ENCODE measurements at places on chromosomes 1 and 21.

GRCh38 chr1:110112656-110113055, 413 bp downstream of the UBL4B start:
- DNase-seq: no peak

DNA sequence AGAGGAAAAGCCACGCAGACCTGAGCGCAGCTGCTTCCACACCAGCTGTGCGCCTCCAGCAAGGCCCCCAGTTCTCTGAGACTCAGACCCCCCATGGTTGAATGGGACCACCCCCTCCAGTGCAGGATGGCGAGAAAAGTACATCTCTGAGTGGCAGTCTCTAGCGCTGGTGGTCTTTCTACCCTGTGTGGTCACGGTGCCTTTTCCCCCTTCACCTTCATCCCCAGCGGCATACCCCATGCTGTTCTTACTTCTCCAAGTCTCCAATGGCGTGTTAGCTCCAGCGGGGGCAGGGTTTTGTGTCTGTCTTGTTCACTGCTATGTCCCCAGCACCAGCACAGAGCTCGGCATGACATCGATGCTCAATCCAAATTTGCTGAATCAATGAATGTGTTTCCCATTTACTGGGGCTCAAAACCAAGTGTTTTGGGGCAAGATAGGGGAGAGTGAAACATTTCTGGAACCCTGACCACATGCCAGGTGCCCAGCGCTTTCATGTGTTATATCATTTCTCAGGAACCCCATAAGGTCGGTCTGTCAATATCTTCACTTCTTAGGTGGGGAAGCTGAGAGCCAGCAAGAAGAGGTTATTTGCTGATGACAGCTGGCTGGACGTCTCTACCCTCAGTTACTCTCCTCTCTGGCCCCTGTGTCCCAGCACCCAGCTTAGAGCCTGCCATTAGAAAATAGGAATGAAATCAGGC, 959 bp upstream of the SDC3 start:
- no peak for DNase-seq

- DNase-seq: no peak
Measured at GRCh38 chr1:89746424-89747149, 74.2 kb upstream of the LRRC8D start.

- DNase-seq: no peak
Measured at GRCh38 chr1:178048426-178048825, 45.5 kb upstream of the RASAL2 start.

GRCh38 chr1:208584167-208584755, 340.1 kb upstream of the PLXNA2 start:
- no peak for DNase-seq

GRCh38 chr1:187374082-187374481, 545.3 kb downstream of the PLA2G4A start:
- no peak for DNase-seq

- DNase-seq: no peak
Measured at GRCh38 chr21:44965251-44966022, 25.6 kb downstream of the SLX9 start.

DNA sequence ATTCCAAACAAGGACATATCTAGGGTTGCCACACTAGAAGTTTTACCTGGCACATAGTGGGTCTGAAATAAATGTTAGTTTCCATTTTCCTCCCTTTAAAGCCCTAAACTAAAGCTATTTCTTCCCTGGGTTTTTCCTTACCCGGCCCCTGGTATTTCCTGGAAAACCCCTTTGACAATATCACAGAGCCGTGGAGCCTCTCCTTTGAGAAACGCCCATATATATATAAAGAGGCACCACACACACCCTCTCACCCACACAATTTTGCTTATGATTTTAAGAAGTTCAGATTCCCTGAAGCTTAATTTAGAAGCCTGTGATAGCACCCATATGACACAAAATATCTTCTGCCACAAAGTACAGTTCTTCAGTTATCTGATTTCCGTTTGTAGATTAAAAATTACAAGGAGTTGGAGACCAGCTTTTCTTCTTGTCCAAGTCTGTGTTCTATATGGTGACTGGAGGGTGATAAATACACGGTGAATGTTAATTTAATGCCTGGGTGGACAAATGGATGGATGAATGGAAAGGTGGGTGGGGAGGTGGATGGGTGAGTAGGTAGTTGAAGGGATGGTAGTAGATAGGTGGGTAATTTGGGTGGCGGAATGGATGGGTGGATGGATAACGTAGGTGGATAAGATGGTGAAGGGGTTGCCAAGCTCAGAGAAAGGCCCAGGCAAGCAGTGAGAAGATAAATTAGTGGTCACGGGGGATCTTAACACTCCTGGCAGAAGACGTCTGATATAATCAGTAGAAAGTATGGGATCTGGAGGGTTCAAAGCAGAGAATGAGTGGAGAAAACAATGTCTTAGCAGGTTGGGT, 154.4 kb upstream of the FGGY start:
- no peak for DNase-seq

- DNase-seq: no peak
Measured at GRCh38 chr1:188169971-188170370, 1341.2 kb downstream of the PLA2G4A start.

DNA sequence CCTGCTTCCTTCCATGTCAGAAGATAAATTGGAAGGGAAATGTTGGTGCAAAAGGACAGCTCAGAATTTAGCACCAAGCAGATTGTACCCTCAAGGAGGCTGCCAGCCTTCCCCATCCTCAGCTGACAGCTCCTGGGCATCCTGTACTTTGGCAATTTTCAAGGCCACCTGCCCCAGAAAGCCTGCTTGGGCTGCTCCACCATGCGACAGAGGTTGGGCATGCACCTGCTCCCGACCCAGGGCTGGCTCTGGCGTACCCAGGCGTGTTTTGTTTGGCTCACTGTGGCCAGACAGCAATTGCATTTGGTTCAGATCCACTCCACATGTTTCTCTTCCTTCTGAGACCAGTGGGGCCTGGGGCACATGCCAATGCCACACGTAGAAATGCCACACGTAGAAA, 547.8 kb downstream of the NPHP4 start:
- DNase-seq: no peak

DNA sequence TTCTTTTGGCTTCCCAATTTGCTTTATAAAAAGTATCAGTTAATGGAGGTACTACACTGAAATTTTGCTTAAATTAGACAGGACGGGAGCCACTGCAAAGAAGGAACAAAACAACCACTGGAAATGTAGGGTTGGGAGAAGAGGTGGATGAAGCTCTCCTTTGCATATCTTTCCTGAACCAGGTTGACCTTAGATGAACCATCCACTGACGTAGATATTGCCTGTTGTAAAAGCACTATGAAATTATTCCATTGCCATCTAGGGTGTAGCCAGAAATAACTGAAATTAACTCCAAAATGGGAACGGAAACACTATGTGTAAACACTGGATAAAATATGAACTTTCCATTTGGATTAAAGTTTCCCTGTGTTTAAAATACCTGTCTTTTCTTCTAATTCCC, 1.2 kb upstream of the ABL2 start:
- DNase-seq: no peak

DNA sequence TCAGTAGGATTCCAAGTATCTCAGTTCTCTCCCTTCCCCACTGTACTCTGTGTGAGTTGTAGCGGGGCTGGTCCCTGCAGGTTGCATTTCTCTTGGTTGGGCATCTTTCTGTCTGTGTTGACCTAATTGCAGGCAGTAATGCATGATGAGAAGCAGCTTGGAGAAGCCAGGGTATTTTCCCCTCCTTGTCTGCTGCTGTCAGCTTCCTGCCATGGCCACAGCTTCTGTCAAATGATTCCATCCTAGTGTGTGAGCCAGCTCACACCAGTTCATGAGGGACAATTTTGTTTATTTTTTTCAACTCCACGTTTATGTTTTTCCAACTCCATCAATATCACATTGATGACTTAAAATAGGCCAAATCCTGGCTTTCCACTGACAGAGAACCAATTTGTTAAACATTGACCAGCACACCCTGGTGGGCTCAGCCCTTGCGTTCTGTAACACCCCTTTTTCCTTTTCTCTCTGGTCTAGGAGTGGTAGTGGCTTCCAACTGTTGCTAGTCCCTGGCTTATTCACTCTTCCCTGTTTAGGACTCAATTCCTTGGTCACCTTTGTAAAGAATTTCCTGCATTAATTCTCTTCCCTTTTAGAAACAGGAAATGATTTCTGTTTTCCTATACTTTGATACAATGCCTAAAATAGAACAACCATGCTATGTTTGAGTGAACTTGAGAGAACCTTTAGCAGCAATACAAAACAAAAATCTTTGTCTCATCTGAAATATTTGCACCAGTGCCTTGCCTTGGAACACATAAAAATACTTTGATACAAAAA, 44.9 kb upstream of the APOBEC4 start:
- DNase-seq: no peak

- DNase-seq: no peak
Measured at GRCh38 chr1:165828669-165829329, 1.4 kb downstream of the UCK2 start.

DNA sequence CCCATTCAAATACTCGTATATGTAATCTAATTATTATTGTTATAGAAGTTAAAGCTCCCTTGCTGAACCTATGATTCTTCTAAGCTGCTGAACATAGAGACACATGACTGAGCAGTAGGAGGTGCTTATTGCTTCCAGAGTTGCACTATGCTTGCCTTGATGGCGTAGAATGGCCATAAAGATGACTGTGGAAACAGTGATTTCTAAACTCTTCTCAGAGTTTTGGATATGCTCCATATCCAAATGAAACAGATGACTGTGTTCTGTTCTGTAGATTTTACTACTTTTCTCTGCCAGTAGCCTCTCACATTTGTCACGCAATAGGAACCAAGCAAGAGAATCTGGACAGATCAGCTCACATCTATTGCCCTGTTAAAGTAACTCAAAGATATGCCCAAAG, 88.1 kb upstream of the CACYBP start:
- DNase-seq: no peak

- DNase-seq: no peak
Measured at GRCh38 chr1:35386290-35386689, 117.8 kb downstream of the ZMYM4 start.

DNA sequence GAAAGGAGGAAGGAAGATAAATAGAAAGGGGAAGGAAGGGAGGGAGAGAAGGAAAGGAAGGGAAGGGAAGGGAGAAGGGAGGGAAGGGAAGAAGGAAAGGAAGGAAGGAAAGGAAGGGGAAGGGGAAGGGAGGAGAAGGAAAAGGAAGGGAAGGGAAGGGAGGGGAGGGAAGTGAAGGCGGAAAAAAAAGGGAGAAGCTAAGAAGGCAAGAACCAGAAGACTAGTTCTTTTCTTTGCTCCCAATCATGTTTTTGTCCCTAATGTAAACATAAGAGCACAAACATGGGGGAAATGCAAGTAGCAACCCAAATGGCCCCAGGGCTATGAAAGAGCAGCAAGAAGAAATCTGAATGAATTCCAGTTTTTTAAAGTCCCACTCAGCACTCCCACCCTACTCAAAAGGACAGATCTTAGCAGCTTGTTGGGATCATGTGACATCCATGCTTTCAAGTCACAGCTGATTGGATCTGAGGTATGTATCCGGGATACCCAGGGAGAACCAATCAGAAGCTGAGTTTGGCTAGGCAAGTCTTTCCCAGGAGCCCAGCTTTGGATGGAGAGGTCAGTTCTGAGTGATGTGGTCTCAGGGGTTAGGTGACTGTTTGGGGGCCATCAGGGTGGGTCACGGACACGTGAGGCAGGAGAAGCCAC, 24.2 kb upstream of the FHAD1 start:
- no peak for DNase-seq

GRCh38 chr1:23661887-23662286, 29.7 kb upstream of the RPL11 start:
- DNase-seq: no peak

GRCh38 chr1:32205401-32206370, at the start of gene IQCC:
Gene IQCC (plus strand): TSS chr1:32205671. CDS start chr1:32205682, 11 bp downstream.
- DNase-seq: peak; percentile 84

GRCh38 chr1:214425101-214425500, 126.3 kb downstream of the PTPN14 start:
- no peak for DNase-seq

DNA sequence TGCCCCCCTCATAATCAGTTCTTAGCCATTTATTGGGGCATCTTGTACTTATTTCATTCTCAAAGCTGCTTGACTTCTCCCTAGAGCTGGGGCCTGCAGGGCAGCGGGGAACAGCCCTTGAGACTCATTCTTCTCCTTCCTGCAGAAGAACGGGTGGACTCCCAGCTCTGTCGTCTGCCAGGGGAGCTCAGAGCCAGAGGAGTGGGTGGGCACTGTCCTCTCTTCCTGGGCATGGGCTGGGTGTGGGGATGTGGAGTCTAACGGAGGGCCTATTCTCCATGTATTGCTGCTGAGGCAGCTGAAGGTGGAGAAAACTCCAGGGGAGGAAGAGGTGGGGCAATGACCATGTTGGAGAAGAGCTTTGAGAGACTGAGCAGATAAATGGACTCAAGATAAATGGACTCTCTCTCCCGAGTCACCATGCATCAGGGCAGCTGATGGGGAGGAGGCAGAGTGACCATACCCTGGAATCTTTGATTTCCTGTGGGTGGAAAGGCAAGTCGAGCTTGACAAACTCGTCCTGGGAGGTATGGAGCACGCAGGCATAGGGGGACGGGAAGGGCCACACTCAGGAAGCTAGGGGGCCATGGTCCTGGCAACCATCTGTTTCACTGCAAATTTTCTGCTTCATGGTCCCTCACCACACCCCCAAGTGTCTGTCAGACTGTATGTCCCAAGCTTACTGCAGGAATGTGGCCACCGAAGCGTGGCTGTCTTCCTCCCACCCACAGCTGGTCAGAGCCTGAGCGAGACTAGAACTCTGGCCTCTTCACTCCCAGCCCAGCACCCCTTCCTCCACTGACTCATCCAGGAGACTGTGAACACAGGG, 56.9 kb upstream of the ATP2B4 start:
- DNase-seq: no peak

GRCh38 chr1:11501906-11502485, 23.0 kb downstream of the DISP3 start:
- DNase-seq: no peak

- DNase-seq: no peak
Measured at GRCh38 chr1:66954208-66954607, 29.4 kb downstream of the MIER1 start.

- DNase-seq: no peak
Measured at GRCh38 chr1:156474966-156475365, 25.6 kb downstream of the MEF2D start.

DNA sequence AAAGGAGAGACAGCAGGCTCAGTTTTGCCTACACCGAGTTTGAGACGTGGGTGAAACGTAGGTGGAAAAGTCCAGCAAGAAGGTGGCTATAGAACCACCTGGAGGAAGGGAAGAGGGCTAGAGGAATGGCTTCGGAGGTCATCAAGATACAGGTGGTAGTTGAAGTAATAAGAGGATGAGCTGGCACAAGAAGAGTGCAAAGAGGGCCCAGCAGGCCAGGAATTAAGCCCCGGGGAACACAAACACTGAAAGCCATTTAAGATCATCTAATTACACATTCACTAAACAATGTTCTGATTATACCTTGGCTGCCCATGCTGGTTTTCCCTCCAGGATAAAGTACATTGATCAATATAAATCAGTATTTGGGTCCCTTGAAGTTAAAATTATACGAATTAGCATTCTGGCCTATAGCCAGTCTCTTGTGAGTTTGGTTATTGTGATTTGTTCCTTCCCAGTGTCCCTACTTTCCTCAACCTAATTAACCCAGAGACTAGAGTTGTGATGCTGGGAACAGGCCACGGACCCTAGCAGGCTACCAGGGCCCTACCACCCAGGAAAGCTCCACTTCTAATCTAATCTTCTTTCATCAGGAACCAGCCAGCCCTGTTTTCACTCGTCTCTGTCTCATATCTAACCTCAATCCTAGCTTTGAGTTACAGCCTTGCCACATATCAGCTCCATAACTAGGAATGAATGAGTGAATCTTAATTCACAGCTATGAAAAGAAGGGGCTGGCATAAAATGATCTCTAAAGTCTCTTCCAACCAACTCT, 26.4 kb upstream of the PPP1R15B start:
- no peak for DNase-seq

Measured in naive B cell (primary cell).